ENCODE measurements at places on chromosomes 5 and 9. TPM values are rescaled to one million over a fixed set of nuclear protein-coding genes. Genes with fewer than 3 reads are reported as not detected.

FBN2 gene
- 5.9 TPM for total RNA-seq

CCDC152 gene
- total RNA-seq, result 3.9 TPM

PCDH12 gene
- 4.5 TPM for total RNA-seq

PCDHGA10 gene
- total RNA-seq, result 9.2 TPM

NHP2 gene
- 290 TPM for total RNA-seq

ARL14EPL gene
- total RNA-seq, result not detected

TUT7 gene
- 49.6 TPM for total RNA-seq

SAPCD2 gene
- total RNA-seq, result not detected

PHF2 gene
- 41.7 TPM for total RNA-seq

BTNL3 gene
- total RNA-seq, result not detected

DNA sequence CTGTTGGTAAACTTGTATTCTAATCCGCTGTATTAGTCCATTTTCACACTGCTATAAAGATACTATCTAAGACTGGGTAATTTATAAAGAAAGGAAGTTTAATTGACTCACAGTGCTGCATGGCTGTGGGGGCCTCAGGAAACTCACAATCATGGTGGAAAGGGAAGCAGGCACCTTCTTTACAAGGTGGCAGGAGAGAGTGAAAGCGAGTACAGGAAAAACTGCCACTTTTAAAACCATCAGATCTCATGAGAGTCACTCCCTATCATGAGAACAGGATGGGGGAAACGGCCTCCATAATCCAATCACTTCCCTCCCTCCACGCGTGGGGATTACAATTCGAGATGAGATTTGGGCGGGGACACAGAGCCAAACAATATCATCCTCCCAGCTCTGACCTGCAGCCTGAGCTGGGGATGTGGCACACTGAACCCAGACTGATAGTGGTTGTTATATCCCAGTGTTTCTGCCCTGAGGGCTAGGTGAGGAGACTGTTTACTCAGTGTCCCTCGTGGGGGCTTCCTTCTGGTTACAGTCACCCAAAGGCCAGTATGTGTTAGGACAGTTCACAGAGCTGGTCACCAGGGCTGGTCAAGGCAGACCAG, 488.3 kb downstream of the KDM4C start:
- H3K4me1 ChIP-seq, result no peaks in the 10 kb centered on the region
- no peaks in the 10 kb centered on the region for H3K27me3 ChIP-seq
- no peak overlapping the region for H3K27ac ChIP-seq
- no peak for DNase-seq
- H3K36me3 ChIP-seq, result no peaks in the 10 kb centered on the region
- H3K4me3 ChIP-seq, result no peak overlapping the region

DNA sequence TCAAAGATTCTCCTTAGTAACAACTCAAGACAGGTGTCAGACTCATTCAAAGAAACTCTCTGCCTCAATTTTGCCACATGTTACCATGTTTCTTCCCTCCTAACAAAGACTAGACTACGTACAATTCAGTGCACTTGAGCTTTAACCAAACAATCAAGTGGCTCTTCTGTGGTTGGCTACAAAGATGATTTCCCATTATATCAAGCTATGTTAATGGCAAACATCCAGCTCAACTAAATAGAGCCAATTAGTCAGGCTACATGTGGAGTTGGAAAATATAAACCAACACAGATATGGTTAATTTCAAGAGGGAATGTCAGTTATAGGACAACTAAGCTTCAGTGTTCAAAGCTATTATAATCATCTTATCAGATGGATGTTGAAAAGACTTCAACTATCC, 29.2 kb upstream of the ADRA1B start:
- no peak for DNase-seq
- H3K36me3 ChIP-seq, result no peaks in the 10 kb centered on the region
- no peaks in the 10 kb centered on the region for H3K4me1 ChIP-seq
- H3K27ac ChIP-seq, result no peak overlapping the region
- H3K27me3 ChIP-seq, result no peaks in the 10 kb centered on the region

DNA sequence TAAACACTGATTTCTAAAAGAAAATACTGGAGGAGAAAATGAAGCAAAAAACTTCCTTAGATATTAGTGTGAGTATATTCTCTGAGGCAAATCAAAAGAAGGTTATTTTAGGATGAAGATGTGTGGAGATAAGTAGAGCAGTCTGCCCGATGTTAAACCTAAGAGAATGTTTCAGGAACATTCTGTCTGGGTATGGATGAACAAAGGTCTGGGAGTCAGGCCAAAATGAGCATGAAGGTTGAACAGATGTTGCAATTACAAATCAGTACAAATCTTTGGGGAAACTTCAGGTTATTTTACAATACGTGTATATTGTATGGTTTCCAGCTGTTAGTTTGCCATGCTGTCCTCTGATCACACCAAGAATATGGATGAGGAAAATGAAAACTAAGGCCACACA, 14.4 kb upstream of the CEP78 start:
- H3K27me3 ChIP-seq, result no peaks in the 10 kb centered on the region
- DNase-seq, result no peak
- H3K4me3 ChIP-seq, result no peak overlapping the region
- no peak overlapping the region for H3K27ac ChIP-seq
- no peaks in the 10 kb centered on the region for H3K4me1 ChIP-seq
- H3K36me3 ChIP-seq, result no peaks in the 10 kb centered on the region

DNA sequence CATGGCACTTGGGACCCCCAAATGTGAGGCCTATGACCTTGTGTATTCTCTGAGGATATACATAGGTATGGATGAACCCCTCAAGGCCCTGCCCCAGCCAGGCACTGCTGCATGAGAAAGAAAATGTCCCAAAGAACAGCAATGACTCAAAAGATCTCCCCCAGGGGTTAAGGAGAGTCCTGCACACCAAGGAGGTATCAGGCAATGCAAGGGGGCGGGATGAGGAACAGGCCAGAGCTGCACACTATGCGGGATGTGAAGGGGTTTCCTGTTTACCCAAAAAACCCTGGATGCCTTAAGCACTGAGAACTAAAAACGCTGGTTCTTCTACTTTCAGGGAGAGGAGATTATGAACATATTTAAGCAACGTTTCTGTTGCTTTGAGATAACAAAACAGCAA, 3.4 kb downstream of the RAPGEF1 start:
- no peak for DNase-seq
- H3K4me1 ChIP-seq, result peaks cover 72% of the 10 kb centered on the region
- H3K4me3 ChIP-seq, result no peak overlapping the region
- H3K36me3 ChIP-seq, result no peaks in the 10 kb centered on the region

DNA sequence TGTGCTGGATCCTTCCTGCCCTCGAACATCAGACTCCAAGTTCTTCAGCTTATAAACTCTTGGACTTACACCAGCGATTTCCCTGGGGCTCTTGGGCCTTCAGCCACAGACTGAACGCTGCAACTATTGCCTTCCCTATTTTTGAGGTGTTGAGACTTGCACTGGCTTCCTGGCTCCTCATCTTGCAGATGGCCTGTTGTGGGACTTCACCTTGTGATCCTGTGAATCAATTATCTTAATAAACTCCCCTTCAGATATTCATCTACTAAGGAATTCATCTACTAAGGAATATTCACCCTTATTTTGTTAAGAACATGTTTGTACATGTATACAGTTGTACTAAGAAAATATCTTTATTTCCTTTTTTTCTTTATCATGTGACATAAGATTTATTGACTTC, 1079.7 kb downstream of the CDH12 start:
- H3K27ac ChIP-seq, result no peak overlapping the region
- no peak overlapping the region for H3K4me3 ChIP-seq
- no peaks in the 10 kb centered on the region for H3K27me3 ChIP-seq
- DNase-seq, result no peak
- H3K36me3 ChIP-seq, result no peaks in the 10 kb centered on the region

GRCh38 chr5:165277661-165278060, 1772.2 kb downstream of the MAT2B start:
- H3K4me1 ChIP-seq, result no peaks in the 10 kb centered on the region
- DNase-seq, result no peak
- no peaks in the 10 kb centered on the region for H3K27me3 ChIP-seq

DNA sequence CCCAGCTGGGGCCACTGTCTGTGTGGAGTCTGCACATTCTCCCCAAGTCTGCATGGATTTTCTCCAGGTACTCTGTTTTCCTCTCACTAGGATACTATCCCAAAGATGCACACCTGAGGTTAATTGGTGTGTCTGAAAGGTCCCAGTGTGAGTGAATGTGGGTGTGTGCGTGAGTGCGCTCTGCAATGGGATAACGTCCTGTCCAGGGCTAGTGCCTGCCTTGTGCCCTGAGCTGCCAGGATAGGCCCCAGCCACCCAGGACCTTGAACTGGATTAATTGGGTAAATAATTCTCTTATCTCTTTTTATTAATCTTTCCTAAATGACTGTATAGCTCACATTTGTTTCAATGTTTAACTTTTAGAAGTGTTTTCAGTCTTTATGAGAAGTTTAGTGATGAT, 11.5 kb upstream of the PANK3 start:
- no peaks in the 10 kb centered on the region for H3K36me3 ChIP-seq
- no peak for DNase-seq
- H3K4me3 ChIP-seq, result no peak overlapping the region
- no peaks in the 10 kb centered on the region for H3K4me1 ChIP-seq
- H3K27ac ChIP-seq, result no peak overlapping the region
- no peaks in the 10 kb centered on the region for H3K27me3 ChIP-seq

- DNase-seq, result no peak
- no peak overlapping the region for H3K27ac ChIP-seq
- H3K4me1 ChIP-seq, result peaks cover 4% of the 10 kb centered on the region
- no peaks in the 10 kb centered on the region for H3K36me3 ChIP-seq
- no peaks in the 10 kb centered on the region for H3K27me3 ChIP-seq
Observed at GRCh38 chr5:95923918-95924544, 37.6 kb downstream of the ELL2 start.

- DNase-seq, result no peak
- H3K4me1 ChIP-seq, result no peaks in the 10 kb centered on the region
- no peak overlapping the region for H3K27ac ChIP-seq
- no peak overlapping the region for H3K4me3 ChIP-seq
- H3K36me3 ChIP-seq, result peaks cover 24% of the 10 kb centered on the region
Observed at GRCh38 chr9:123005964-123006363, 27.5 kb upstream of the GPR21 start.

GRCh38 chr5:57929271-57929670, 446.7 kb upstream of the ACTBL2 start:
- H3K36me3 ChIP-seq, result no peaks in the 10 kb centered on the region
- H3K4me1 ChIP-seq, result no peaks in the 10 kb centered on the region
- no peak overlapping the region for H3K27ac ChIP-seq

DNA sequence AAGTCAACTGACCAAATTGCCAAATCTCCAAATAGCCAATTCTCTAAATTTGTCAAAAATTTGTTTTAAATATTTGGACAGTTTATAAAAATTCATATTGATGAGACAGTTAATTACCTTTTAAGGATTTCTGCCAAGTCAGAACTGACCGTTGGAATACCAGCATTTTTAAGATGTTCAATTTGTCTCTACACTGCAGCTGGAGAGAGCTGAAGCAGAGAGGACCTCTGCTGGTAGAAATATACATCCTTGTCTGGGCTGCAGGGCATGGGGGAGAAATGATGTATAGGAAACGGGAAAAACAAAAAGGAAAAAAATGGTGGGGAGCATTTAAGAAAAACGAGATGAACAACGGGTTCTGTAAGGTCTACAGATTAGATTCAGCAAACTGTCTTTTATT, 16.8 kb downstream of the NR6A1 start:
- no peaks in the 10 kb centered on the region for H3K27me3 ChIP-seq
- no peak for DNase-seq
- H3K4me1 ChIP-seq, result no peaks in the 10 kb centered on the region
- H3K4me3 ChIP-seq, result no peak overlapping the region
- H3K36me3 ChIP-seq, result no peaks in the 10 kb centered on the region
- no peak overlapping the region for H3K27ac ChIP-seq

DNA sequence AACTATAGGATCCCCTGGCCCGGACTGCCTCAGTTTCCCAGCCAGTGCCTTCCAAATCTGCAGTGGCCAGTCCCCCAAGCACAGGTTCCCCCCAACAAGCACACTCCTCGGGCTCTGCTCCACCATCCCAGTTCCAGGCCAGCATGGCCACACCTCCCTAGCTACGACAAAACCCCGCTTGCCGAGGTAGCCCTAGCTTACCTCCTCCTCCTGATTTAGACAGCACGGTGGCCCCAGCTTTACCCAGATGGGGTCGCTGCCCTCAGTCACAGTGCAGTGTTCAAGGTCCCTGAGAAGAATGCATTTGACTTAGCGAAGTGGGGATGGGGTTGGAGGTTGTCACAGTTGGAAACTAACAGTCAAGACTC, 40.8 kb upstream of the GARNL3 start:
- peak overlapping the region; percentile 91 for H3K27ac ChIP-seq
- H3K4me1 ChIP-seq, result peaks cover 8% of the 10 kb centered on the region
- DNase-seq, result no peak
- no peaks in the 10 kb centered on the region for H3K27me3 ChIP-seq
- H3K4me3 ChIP-seq, result peak overlapping the region; percentile 73

- no peak for DNase-seq
- H3K4me3 ChIP-seq, result peak overlapping the region; percentile 55
- H3K27ac ChIP-seq, result peak overlapping the region; percentile 93
- H3K36me3 ChIP-seq, result no peaks in the 10 kb centered on the region
- peaks cover 15% of the 10 kb centered on the region for H3K4me1 ChIP-seq
Observed at GRCh38 chr5:88675168-88675707, 207.7 kb downstream of the MEF2C start.

GRCh38 chr5:30405821-30406220, 787.7 kb upstream of the CDH6 start:
- H3K27ac ChIP-seq, result no peak overlapping the region
- no peaks in the 10 kb centered on the region for H3K36me3 ChIP-seq
- no peaks in the 10 kb centered on the region for H3K27me3 ChIP-seq

DNA sequence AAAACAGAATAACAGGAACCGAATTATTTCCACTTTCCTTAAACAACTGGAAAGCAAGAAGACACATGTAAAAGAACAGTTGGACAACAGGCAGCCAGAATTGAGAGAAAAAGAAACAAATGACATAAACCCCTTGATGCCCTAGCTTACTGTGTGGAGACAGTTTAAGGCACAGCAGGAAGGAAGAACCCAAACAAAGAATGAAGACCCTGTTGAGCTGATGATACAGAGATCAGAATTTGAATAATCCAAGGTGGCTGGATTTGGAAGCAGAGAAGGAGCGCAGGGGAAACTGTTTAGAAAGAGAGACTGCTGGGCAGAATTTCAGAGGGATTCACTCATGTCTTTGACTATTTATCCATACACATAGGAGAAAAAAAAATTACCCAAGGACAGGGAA, 316.3 kb upstream of the POU5F2 start:
- no peak for DNase-seq
- H3K4me1 ChIP-seq, result no peaks in the 10 kb centered on the region
- no peak overlapping the region for H3K4me3 ChIP-seq
- no peaks in the 10 kb centered on the region for H3K36me3 ChIP-seq

DNA sequence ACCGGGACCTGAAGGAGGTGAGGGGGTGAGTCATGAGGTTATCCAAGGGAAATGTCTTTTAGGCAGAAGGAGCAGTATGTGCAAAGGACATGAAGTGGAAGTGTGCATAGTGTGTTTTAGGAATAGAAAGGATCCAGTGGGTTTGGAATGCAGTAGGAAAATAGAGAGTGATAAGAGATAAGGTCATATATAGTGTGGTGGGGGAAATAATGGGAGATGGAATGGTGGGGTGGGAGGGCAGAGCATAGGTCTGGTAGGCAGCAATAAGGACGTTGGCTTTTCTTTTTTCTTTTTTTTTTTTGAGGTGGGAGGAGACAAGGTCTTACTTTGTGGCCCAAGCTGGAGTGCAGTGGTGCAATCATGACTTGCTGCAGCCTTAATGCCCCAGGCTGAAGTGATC, 17.8 kb downstream of the SNX24 start:
- H3K27me3 ChIP-seq, result no peaks in the 10 kb centered on the region
- peaks cover 30% of the 10 kb centered on the region for H3K36me3 ChIP-seq
- no peak overlapping the region for H3K27ac ChIP-seq
- no peak for DNase-seq
- no peaks in the 10 kb centered on the region for H3K4me1 ChIP-seq

- DNase-seq, result no peak
- no peak overlapping the region for H3K27ac ChIP-seq
- H3K36me3 ChIP-seq, result no peaks in the 10 kb centered on the region
- H3K4me3 ChIP-seq, result no peak overlapping the region
Observed at GRCh38 chr5:98656125-98656795, 117.2 kb upstream of the RGMB start.

Measured in tibial nerve (tissue), 4 donors.